ENCODE measurements at places on chromosomes 7 and 10. TPM values are rescaled to one million over a fixed set of nuclear protein-coding genes. Genes with fewer than 3 reads are reported as not detected.

GRCh38 chr7:154587792-154588191 is 415.1 kb downstream of the PAXIP1 start:
- no peak overlapping the region for H3K4me3 ChIP-seq
- DNase-seq = no peak
- H3K36me3 ChIP-seq = no peaks in the 10 kb centered on the region
- H3K27ac ChIP-seq = no peak overlapping the region

PIP gene
- total RNA-seq = 0.47 TPM

PNLIP gene
- not detected for total RNA-seq

BTBD16 gene
- 1.2 TPM for total RNA-seq

DNA sequence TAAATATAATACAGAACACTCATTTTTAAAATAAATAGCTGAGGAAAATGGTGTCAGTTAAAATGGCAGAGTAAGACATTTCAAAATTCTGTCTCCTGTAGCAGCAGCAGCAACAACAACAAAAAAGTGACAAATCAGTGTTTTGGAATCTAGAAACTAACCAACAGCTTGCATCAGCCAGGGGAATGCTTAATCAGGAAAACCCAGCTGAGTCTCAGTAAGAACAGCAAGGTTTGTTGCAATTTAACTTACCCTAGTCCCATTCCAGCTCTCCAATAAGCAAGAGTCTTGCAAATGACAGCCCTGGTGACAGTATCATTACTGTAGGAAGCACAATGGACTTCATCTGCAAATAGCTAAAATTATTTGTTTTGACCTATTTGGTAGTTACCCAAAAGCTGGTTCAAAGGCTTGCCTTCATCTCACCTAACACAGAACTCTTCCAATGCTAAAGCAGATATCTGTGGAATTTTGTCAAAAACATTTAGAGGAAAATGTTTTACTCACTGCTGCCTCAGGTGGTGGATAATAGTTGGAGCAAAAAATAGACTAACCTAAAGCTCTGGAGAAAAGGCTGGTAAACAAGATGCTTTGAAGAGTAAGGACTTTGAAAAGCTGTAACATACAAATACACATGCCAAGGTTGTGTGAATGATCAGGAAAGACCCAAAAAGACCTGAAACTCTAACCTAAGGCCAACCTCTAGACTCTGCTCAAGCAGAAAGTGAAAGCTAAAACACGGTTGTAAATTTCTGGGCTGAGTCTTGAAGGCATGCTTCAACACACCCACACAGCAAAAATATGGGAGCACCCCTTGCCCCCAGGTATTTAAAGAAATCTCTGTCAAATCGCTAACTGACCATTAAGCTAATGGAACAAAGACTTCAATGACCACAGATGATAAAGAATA is 9.9 kb upstream of the ARHGAP22 start:
- no peak overlapping the region for H3K27ac ChIP-seq
- no peaks in the 10 kb centered on the region for H3K27me3 ChIP-seq
- H3K4me3 ChIP-seq = no peak overlapping the region
- DNase-seq = no peak
- no peaks in the 10 kb centered on the region for H3K36me3 ChIP-seq
- H3K4me1 ChIP-seq = no peaks in the 10 kb centered on the region

- no peaks in the 10 kb centered on the region for H3K4me1 ChIP-seq
- peak overlapping the region; percentile 88 for H3K27ac ChIP-seq
- H3K27me3 ChIP-seq = no peaks in the 10 kb centered on the region
- no peaks in the 10 kb centered on the region for H3K36me3 ChIP-seq
These were observed 39.2 kb upstream of the SLC35B4 start for GRCh38 chr7:134355927-134356326.

DNA sequence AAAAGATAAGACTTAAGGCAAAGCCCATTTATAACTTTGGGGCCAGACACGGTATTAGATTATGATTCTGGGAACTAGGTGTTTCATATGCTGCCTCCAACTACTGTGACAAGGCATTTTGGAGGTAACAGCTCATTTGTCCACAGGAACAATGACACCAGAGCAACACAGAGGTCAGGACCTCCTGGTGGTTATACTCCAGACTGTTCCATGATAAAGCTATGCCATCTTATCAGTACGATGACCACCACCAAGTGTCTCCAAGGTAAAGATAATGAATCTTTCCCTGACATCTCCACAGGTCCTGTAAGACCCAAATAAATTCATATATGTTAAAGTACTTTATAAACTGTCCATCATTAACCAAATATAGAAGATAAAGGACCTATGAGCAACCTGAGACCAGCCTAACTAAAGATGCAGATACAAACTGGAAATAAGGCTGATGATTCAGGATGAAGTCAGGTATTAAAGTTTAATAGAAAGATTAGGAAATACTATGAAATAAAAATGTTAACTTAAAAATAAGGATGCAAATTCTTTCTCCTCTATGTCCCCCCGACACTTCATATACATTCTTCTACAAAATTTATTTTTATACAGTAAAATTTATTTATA is 26.2 kb downstream of the CUL2 start:
- H3K36me3 ChIP-seq = peaks cover 14% of the 10 kb centered on the region
- no peak overlapping the region for H3K4me3 ChIP-seq

DNA sequence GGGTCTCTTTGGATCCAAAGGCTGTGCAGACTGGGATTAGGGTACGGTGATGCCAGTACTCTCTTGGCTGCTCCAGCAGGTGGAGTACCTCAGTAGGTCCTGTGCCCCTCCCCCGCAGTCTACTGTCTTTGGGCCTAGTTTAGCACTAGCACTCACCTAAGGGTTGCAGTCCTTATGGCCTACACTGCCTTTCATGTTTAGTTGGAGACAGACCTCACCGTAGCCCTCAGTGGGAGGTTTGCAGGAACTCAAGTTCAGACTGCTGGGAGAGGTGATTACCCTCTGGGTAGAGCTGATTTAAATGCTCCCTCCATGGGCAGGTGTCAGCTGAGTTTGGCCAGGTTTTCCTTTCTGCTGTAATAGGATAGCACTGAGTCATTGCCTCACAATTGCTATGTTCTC is 210.8 kb upstream of the TMEM196 start:
- H3K27ac ChIP-seq = no peak overlapping the region
- no peaks in the 10 kb centered on the region for H3K27me3 ChIP-seq
- DNase-seq = no peak

DNA sequence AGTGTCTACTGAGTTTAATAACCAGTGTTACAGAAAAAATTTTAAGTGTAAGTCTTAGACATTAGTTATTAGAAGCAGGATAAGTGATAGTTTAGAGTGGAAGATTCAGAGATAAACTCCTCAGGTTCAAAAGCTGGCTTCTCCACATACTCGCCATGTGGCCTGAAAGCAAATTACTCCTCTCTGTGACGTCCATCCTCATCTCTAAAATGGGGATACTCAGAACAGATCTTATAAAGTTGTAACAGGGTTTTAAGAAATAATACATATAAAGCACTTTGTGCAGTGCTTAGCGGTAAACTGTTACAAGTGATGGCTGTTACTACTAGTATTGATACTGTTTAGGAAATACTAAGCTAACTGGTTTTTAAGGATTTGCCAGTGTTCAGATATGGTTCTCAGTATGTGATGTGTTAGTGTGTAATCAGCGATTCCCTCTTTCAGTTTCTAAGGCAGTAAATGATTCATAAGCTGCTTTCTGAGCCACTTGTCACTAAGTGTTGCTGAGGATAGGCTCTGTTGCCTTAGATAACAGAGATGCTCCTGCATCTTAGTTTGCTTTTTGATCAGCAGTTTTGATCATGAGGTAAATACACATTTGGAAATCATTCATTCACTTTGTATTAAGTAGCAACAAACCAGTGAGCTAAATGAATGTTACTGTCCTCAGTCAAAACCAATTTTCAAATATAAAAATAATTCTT is 58.7 kb downstream of the CYP51A1 start:
- no peaks in the 10 kb centered on the region for H3K27me3 ChIP-seq
- DNase-seq = no peak
- H3K4me3 ChIP-seq = no peak overlapping the region
- peaks cover 7% of the 10 kb centered on the region for H3K36me3 ChIP-seq
- no peak overlapping the region for H3K27ac ChIP-seq

DNA sequence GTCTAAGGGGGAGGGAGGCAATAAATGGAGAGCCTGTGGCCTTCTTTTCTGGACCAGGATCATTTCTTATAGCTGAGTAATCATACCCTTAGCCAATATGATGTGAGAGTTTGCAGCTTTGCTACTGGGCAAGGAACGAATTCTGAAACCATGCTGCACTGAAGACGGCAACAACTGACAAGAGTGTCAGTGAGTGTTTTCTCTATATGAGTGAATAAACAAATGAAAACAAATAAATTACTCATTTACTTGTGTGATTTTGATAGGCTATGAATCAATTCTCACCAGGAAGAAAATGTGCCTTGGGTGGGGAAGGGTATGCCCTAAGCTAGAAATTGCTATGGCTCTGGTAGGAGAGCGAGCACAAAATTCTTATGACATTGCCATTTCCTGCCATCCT is 79.4 kb upstream of the LRRN3 start:
- H3K36me3 ChIP-seq = no peaks in the 10 kb centered on the region
- no peaks in the 10 kb centered on the region for H3K27me3 ChIP-seq
- no peaks in the 10 kb centered on the region for H3K4me1 ChIP-seq
- H3K4me3 ChIP-seq = no peak overlapping the region

All from kidney (tissue), 22 donors.